ENCODE measurements at places on chromosomes 4 and X.

- DNase-seq, result peak; percentile 64
Measured at GRCh38 chr4:153521999-153522801, 56.0 kb downstream of the TMEM131L start.

- DNase-seq, result no peak
Measured at GRCh38 chr4:25252230-25253070, 18.6 kb downstream of the PI4K2B start.

DNA sequence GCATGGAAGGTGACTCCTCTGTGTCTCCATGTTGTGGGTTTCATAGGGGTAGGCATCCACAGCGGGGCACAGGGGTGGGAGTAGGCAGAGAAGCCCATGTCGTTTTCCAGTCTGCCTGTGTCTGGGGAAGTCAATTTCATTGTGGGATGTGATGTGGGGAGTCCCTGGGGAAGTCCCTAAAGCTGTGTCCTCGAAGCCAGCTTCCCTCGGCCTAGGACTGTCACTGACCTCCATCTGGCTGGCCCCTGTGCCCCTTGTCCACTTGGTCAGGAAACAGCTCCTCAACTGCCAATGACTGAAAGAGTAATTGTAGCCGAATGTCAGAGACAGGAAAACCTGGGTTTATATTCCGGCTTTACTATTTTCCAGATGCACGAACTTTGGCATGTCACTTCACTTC lies 109.6 kb downstream of the DRD5 start:
- DNase-seq, result no peak

DNA sequence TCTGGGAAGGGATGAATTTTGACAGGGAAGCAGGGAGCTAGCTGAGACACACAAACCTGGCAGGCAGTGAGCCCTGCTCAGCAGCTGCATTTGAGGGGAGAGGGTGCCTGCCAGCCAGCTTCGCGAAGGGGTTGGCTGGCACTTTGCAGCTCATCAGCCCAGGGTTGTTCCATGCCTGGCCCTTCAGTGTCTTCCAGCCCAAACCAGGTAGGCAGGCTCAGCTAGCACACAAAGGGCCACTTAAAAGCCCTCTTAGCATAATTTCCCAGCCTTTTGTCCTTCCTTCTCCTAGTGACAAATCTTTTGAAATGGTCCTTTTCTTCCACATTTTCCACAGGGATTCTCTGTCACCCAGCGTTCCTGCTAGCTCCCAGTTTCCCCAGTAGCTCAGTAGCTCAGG lies 4.3 kb upstream of the FRMPD3 start:
- no peak for DNase-seq

- DNase-seq, result no peak
Measured at GRCh38 chr4:1494416-1495315, 88.4 kb upstream of the NKX1-1 start.

DNA sequence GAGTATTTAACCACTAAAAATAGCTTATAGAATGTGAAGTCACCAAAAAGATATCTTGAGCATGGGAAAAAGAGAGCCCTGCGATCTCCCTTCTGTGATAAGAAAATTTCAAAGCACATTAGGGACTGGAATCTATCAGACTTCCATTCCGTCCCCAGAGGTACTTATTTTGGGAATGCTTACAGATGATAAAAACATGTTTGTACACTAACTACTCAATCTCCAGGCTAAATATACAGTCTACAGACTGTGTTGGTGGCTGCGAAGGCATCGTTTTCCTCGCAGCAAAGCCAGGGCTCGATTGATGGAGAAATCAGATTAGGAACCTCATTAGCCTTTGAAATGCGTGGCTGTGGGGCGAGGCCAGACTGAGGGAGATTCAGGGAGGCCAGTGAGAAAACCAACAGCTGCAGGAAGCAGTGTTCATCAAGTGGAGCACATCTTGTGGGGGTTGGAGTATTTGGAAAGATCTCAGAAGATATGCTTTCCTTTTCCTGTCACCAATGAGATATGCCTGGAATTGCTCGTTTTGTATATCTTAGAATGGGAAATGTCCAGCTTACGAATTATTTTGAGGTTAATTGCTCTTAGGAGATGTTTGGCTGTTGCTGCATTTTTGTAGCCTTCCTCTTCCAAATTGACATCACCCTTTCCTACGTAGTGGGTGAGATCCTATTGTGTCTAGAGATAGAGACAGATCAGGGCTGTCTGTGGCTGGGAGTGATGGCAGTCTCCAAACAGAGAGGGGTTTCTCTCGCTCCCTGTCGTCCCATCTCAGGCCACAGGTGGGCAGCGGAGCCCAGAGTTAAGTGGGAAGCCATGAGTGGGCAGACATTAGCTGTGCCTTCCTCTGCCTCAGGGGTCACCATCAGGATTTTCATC lies 224.9 kb upstream of the FAT1 start:
- DNase-seq, result no peak

GRCh38 chrX:79159800-79160199 lies 15.3 kb downstream of the GPR174 start:
- DNase-seq, result no peak

DNA sequence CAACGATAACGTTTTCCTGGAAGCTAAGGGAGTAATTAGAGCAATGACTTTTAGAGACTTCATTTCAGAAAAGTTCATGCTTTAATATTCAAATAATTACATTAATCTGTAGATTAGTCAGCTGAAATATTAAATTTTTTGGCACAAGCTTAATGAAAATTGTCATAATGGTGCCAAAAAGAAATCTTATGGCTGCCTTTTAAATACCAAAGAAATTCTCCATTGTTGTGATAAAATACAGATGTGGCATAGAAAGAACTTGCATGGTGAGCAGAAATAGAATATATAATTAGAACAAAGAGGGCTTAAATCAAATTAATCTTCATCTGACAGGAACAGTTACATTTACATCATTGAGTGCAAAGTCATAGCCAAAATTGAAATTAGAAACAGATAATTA lies 263.5 kb downstream of the AFF2 start:
- no peak for DNase-seq

DNA sequence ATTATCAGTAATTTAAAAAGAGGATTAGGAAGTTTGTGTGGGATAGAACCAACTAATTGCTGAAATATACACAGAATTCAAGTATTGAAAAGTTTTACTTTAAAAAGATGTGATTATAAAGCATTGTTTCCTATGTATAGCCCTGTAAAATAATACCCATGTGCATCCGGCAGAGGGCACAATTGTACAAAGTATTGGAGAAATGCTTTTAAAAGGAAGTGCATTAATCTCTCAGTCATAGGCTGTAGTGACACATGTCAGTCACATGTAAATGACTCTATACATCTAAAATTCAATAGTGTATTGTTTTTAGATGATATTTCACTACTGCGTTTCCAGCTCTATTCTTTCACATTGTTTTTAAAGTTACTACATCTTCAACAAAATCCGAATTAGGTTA lies 9.7 kb upstream of the GEMIN8 start:
- DNase-seq, result peak; percentile 61

GRCh38 chr4:152723236-152723635 lies 43.4 kb upstream of the TMEM154 start:
- DNase-seq, result no peak

GRCh38 chr4:57184378-57185029 lies 74.3 kb upstream of the IGFBP7 start:
- DNase-seq, result no peak

DNA sequence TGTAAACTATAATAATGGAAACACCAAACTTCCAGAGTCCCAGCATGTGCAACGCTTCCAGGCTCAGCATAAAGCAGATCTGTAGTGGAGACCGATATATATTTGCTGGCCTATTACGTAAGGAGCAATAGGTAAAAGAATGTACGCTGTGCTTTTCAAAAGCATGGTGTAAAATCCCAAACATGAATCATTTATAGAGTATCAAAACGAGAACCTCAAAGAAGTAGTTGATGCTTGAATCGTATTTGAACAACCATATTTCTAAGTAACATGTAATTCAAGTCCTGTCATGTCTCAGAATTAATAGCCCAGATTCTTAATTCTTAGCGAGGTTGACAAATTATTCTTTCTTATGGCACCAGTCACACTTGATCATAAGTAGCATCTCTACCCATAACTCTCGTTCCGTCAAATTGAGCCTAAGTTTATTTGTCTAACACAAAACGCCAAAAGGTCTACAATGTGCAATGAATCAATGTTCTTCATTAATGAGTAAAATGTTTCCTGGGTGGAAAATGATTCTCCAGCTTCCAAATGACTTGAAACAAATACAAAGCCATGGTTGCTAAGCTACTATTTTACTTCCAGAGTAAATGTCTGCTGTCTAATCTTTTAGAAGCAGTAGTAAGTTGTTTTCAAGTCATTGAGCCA lies 811.5 kb upstream of the FRG1 start:
- no peak for DNase-seq

GRCh38 chr4:143307531-143307930 lies 29.1 kb upstream of the GAB1 start:
- DNase-seq, result no peak

GRCh38 chrX:132071254-132071653 lies 48.2 kb downstream of the STK26 start:
- DNase-seq, result no peak

DNA sequence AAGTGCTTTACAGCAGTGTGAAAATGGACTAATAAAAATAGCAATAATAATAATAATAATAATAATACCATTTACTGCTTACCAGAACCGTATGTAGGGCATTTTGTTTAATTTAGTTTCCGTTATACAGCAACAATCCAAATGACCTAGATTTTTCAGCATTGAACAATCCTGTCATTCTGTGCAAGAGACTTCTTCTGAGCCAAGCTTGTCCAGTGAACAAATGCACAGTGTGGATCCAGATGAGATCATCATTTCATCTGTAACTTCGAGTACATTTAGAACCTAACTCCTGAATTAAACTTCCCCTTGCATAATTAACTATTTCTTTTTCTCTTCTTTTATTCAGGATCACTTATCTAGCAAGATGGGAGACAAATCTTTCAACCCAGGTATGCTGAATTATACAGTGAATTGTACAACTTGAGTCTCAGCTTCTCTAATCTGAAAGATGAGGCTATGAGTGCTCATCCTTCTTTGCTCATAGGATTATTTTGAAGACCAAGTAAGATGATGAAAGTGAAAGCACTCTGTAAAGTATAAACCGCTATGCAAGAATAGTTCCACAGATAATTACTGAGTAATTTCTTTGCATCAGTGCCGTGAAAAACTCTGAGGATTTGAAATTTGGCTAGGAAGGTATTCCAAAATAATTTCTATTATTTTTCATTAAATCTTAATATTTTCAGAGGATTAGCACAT lies 6.6 kb downstream of the CLNK start:
- DNase-seq, result no peak

GRCh38 chr4:46931981-46932380 lies 22.9 kb upstream of the COX7B2 start:
- DNase-seq, result no peak

DNA sequence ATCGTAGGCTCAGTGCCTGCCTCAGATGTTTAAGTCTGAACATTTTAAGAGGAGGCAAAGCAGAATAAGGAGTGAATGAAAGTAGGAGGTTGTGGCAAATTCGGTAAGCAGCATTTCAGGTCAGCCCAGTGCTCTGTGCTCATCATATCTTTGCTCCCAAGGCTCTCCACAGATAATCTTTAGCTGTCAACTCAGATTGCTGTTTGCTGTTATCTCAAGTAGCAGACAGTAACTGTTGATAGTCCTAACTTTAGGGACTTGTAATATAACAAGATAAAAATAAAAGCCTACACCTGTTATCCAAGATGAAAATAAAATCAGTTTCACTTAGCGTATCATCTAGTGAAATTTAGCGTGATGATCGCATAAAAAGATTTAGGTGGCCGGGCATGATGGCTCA lies 18.6 kb upstream of the CLTRN start:
- DNase-seq, result no peak

DNA sequence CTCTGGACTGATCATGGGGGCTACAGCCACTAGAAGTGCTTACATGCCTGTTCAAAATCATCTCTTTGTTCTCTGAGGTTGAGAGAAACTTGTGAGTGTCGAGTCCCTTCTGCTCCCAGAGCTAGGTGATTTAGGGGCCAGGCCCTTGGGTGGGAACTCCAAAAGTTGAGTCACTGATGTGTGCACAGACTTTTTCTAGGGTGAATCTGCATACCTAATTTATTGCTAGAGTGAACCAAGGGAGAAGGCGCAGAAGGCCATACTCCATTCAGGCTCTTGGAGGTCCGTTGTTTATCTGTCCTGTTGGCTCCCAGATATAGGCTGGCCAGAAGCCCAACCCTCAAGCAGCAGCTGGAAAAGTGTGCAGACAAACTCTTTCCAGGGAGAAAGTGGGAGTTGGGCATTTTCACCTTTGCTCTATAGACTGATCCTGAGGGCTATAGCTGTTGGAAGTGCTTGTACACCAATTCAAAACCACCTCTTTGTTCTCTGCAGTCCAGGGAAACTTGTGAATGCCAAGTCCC lies 80.8 kb upstream of the ARX start:
- DNase-seq, result no peak

Data from activated CD4-positive, CD25-positive, alpha-beta regulatory T cell treated with anti-CD3 and anti-CD28 coated beads, Interleukin-2, amount 50 U/mL, for 72 hours (primary cell).